Naive B cell (primary cell): ENCODE measurements at places on chromosomes 3 and 15. TPM values are rescaled to one million over a fixed set of nuclear protein-coding genes. Genes with fewer than 3 reads are reported as not detected.

DNA sequence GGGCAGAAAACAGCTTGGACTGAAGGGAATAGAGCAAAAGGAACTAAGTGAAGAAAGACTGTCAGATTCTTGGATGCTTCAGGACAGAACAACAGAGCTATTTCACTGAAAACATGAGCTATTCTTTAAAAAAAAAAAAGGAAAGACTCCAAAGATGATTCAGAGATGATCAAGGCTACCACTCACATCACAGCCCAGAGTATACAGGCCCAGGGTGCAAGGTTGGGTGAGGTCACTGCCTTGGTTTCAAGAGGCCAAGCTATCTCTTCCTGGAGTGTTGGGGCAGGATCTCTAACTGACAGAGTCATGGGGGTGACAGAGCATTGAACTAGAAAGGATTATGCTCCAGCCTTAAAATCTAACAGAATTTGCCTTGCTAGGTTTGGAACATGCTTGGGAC is 118.1 kb downstream of the AGBL1 start:
- no peak overlapping the region for H3K27ac ChIP-seq
- no peaks in the 10 kb centered on the region for H3K4me1 ChIP-seq
- no peak overlapping the region for H3K4me3 ChIP-seq
- H3K36me3 ChIP-seq = no peaks in the 10 kb centered on the region

DNA sequence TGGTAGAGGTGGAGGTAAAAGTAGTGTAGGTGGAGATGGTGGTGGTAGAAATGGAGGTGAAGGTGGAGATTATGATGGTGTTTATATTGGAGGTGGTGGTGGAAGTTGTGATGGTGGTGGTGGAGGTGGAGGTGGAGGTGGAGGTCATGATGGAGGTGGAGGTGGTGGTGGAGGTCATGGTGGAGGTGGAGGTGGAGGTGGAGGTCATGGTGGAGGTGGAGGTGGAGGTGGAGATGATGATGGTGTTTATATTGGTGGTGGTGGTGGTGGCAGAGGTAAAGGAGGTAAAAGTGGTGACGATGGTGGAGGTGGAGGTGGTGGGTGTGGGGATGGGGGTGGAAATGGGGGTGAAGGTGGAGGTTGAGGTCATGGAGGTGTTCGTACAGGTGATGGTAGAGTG is 107.8 kb downstream of the ASB7 start:
- no peak overlapping the region for H3K4me3 ChIP-seq
- no peak for DNase-seq
- H3K27me3 ChIP-seq = peaks cover 10% of the 10 kb centered on the region
- no peaks in the 10 kb centered on the region for H3K4me1 ChIP-seq
- H3K36me3 ChIP-seq = peaks cover 14% of the 10 kb centered on the region

Gene MESP1
- 0.32 TPM for polyA plus RNA-seq

DNA sequence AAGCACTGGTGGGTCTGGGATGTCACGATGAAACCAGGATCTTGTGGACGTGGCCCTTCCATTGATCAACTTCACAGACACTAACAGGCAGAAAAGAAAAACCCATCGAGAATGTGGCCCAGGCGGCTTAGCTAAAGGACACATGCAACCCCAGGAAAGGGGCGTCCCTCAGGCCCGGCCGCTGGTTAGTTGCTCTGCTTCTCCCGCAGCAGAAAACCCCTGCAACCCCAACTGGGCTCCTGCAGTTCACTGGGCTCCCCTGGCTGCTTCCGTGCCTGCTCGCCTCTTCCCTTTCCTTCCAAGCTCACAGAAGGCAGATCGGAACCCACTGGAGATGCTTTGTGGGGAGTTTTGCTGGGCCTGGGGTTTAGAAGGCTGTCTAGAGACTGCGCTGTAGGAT is 1.1 kb downstream of the GASK1A start:
- H3K4me3 ChIP-seq = peak overlapping the region; percentile 55
- DNase-seq = no peak
- peaks cover 10% of the 10 kb centered on the region for H3K36me3 ChIP-seq
- peaks cover 46% of the 10 kb centered on the region for H3K27me3 ChIP-seq
- H3K27ac ChIP-seq = no peak overlapping the region

GRCh38 chr15:69031013-69032001 is 16.8 kb downstream of the NOX5 start:
- no peak for DNase-seq
- H3K36me3 ChIP-seq = no peaks in the 10 kb centered on the region
- peaks cover 25% of the 10 kb centered on the region for H3K27me3 ChIP-seq
- peak overlapping the region; percentile 78 for H3K4me3 ChIP-seq
- H3K4me1 ChIP-seq = peaks cover 5% of the 10 kb centered on the region

Gene TLR9
- polyA plus RNA-seq = 4.1 TPM

DNA sequence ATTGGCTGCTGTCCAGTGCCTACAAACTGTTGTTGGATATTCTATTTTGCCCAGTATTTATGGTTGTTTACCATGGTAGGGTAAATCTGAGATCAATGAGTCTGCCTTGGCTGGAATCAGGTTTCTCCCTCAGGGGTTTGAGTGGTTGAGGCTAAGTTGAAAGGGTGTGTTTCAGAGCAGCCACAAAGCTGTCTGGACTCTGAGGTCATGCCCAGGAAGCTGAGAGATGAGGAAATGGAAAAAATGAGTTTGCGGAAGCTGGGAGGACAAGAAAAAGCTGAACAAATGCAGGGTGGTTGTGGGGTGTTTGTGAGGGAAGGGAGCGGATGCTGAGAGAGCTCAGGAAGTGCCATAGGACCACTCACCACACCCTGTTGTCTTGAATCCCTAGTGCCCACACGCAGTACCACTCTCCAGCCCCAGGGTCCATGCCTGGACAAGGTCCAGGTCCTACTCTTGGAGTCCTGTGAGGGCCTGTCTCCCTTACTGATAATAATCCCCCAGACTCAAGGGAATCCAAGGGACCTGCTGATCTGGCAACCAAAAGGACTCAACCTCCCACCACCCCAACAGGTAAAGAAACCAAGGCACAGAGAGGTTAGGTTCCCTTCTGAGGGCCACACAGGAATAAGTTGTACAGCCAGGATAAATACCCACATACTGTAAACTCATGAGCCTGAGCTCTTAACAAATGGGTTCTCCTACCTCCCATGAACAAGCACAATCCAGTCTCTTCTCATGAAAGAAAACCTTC is 81.6 kb downstream of the PPCDC start:
- peak overlapping the region; percentile 55 for H3K4me3 ChIP-seq
- DNase-seq = peak; percentile 24
- H3K27ac ChIP-seq = no peak overlapping the region
- no peaks in the 10 kb centered on the region for H3K36me3 ChIP-seq
- H3K4me1 ChIP-seq = peaks cover 44% of the 10 kb centered on the region

- H3K27ac ChIP-seq = peak overlapping the region; percentile 51
- no peak for DNase-seq
- H3K4me3 ChIP-seq = no peak overlapping the region
- H3K36me3 ChIP-seq = no peaks in the 10 kb centered on the region
- H3K27me3 ChIP-seq = no peaks in the 10 kb centered on the region
- H3K4me1 ChIP-seq = no peaks in the 10 kb centered on the region
Measured at GRCh38 chr15:90362936-90363212, 10.8 kb downstream of the ZNF774 start.

- no peak for DNase-seq
- H3K4me3 ChIP-seq = no peak overlapping the region
- H3K4me1 ChIP-seq = no peaks in the 10 kb centered on the region
- H3K36me3 ChIP-seq = no peaks in the 10 kb centered on the region
- H3K27ac ChIP-seq = no peak overlapping the region
- no peaks in the 10 kb centered on the region for H3K27me3 ChIP-seq
Measured at GRCh38 chr15:36709653-36710052, 130.2 kb downstream of the CDIN1 start.

GRCh38 chr3:114518206-114518808 is 224.5 kb downstream of the TIGIT start:
- no peak overlapping the region for H3K4me3 ChIP-seq
- H3K4me1 ChIP-seq = no peaks in the 10 kb centered on the region
- H3K27ac ChIP-seq = no peak overlapping the region
- no peaks in the 10 kb centered on the region for H3K27me3 ChIP-seq

GRCh38 chr3:52055537-52056351 is 627 bp downstream of the DUSP7 start:
- H3K4me3 ChIP-seq = peak overlapping the region; percentile 86
- no peaks in the 10 kb centered on the region for H3K36me3 ChIP-seq
- H3K27ac ChIP-seq = peak overlapping the region; percentile 69
- peaks cover 54% of the 10 kb centered on the region for H3K4me1 ChIP-seq
- no peaks in the 10 kb centered on the region for H3K27me3 ChIP-seq
- peak; percentile 47 for DNase-seq

DNA sequence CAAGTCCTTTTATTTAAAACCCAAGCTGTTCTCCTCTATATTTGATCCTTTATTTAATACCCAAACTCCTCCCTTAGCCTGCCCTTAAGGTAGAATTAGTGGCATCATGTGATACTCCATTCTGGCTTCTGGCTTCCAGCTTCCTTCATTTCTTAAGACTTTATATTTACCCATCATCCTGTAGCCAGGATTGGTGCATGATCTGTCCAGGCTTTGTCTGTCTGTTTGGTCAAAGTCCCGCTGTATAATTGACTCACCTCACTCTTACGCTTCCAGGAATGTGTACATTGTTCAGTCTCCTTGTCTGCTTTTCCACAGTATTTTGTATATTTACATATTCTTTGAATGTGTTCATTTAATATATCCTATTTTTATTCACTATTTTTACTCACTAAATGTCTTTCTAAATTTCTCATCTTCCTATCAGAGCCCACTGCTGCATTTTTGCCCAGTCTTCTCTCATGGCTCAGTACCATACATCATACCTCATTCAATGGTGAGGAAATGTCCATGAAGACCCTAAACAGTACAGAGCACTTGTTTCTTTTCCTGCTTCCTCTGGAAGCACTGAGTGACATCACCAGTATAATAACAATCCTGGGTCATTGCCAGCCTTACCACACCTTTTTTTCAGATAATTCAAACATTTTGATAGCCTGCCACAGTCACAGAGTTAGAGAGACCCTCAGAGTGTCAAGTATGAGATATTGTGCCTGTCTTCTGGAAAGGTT is 31.5 kb downstream of the TMEM108 start:
- H3K27me3 ChIP-seq = no peaks in the 10 kb centered on the region
- H3K4me1 ChIP-seq = no peaks in the 10 kb centered on the region
- DNase-seq = no peak
- H3K4me3 ChIP-seq = no peak overlapping the region
- no peaks in the 10 kb centered on the region for H3K36me3 ChIP-seq

Gene PPM1L
- not detected for polyA plus RNA-seq

GRCh38 chr3:155550391-155550790 is 194.5 kb downstream of the PLCH1 start:
- H3K4me3 ChIP-seq = no peak overlapping the region
- H3K27ac ChIP-seq = no peak overlapping the region
- H3K4me1 ChIP-seq = peaks cover 30% of the 10 kb centered on the region

DNA sequence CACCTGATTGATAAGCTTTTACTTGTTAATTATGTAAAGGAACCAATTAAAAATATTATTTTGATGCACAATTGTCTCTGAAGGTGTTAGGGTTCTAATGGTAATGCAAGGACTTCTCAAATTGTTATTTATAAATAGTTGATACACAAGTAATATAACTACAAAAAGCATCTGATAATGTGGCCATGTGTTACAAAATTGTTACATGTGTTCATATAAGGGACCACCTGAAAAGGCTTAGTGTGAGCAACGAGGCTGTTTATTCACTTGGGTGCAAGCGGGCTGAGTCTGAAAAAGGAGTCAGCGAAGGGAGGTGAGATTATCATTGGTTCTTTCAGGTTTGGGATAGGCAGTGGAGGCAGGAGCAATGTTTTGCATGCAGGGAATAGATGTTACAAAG is 421.9 kb upstream of the CADM2 start:
- H3K4me3 ChIP-seq = no peak overlapping the region
- no peaks in the 10 kb centered on the region for H3K27me3 ChIP-seq
- no peaks in the 10 kb centered on the region for H3K4me1 ChIP-seq
- DNase-seq = no peak
- no peak overlapping the region for H3K27ac ChIP-seq

- no peaks in the 10 kb centered on the region for H3K27me3 ChIP-seq
- H3K36me3 ChIP-seq = no peaks in the 10 kb centered on the region
- peaks cover 36% of the 10 kb centered on the region for H3K4me1 ChIP-seq
- no peak overlapping the region for H3K4me3 ChIP-seq
- H3K27ac ChIP-seq = no peak overlapping the region
Measured at GRCh38 chr3:177286034-177286433, 88.8 kb upstream of the TBL1XR1 start.

Gene CTXND1
- polyA plus RNA-seq = not detected

DNA sequence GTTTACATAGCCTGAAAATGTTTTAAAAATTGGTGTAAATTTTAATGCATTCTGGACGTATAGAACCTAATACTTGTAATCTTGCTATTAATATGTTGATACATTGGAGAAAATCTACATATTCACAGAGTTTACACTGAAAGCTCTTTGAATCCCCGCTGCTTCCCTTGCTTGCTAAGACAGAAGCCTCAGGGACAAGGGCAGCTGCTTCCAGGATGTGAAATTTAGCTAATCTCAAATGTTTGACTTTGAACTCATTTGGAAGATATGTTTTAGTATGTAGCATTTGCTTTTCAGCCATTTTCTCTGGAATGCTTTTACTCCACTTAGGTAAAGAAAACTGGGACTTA is 172.0 kb downstream of the RBMS3 start:
- no peak overlapping the region for H3K27ac ChIP-seq
- H3K4me3 ChIP-seq = no peak overlapping the region

GRCh38 chr3:85180-85579 is 111.4 kb upstream of the CHL1 start:
- H3K27me3 ChIP-seq = no peaks in the 10 kb centered on the region
- H3K36me3 ChIP-seq = no peaks in the 10 kb centered on the region
- H3K27ac ChIP-seq = no peak overlapping the region
- H3K4me1 ChIP-seq = peaks cover 8% of the 10 kb centered on the region
- DNase-seq = no peak
- no peak overlapping the region for H3K4me3 ChIP-seq

GRCh38 chr15:60961541-60962485 is 267.3 kb downstream of the RORA start:
- peaks cover 18% of the 10 kb centered on the region for H3K27me3 ChIP-seq
- no peak overlapping the region for H3K4me3 ChIP-seq
- no peak overlapping the region for H3K27ac ChIP-seq
- H3K4me1 ChIP-seq = no peaks in the 10 kb centered on the region

GRCh38 chr15:77019521-77020331 is 24.8 kb downstream of the PSTPIP1 start:
- H3K4me3 ChIP-seq = no peak overlapping the region
- peaks cover 41% of the 10 kb centered on the region for H3K4me1 ChIP-seq
- no peak for DNase-seq

Gene PLSCR5
- not detected for polyA plus RNA-seq

Gene SLC28A2
- polyA plus RNA-seq = not detected

Gene POPDC2
- polyA plus RNA-seq = 3.5 TPM

GRCh38 chr3:87792198-87792533 is 266.6 kb downstream of the CGGBP1 start:
- peaks cover 7% of the 10 kb centered on the region for H3K36me3 ChIP-seq
- no peak for DNase-seq
- H3K27ac ChIP-seq = no peak overlapping the region
- peaks cover 29% of the 10 kb centered on the region for H3K27me3 ChIP-seq
- H3K4me1 ChIP-seq = peaks cover 25% of the 10 kb centered on the region
